ENCODE measurements at places on chromosomes 5 and 9. TPM values are rescaled to one million over a fixed set of nuclear protein-coding genes. Genes with fewer than 3 reads are reported as not detected.

DNA sequence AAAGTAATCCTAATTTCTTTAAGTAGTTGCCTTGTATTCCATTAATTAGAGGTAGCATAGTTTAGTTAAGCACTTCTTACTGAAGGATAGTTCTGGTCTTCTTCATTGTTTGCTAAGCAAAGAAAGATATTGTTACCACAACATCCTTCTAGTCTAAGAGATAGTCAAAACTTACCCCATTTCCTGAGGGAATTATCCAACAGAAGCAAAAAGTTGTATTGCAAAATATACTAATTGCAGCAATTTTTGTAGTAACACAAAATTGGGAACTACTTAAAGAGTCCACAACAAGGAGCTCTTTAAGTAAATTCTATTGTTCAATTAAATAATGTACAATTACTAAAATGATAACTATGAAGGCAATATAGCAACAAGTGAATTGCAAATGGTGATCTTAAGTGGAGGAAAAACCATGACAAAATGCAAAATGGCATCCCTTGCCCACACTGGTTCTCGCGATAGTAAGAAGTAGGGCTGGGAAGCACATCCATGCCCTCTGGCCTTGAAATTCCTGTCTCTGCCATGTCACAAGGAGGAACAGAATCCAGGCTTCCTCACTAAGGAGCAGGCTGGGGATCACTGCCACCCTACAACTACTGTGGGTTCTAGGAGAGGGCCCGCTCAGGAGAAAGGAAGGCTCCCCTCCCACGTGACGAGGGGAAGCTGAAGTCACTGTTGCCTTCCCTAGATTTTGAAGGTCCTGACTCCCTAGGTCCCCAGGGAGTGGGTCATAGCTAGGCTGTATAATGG lies 23.3 kb upstream of the MEGF9 start:
- H3K27me3 ChIP-seq = no peaks in the 10 kb centered on the region
- no peak for DNase-seq
- no peaks in the 10 kb centered on the region for H3K36me3 ChIP-seq
- H3K27ac ChIP-seq = no peak overlapping the region

GRCh38 chr5:104733063-104733669 lies 1170.6 kb upstream of the NUDT12 start:
- DNase-seq = no peak
- no peaks in the 10 kb centered on the region for H3K36me3 ChIP-seq
- no peaks in the 10 kb centered on the region for H3K4me1 ChIP-seq
- no peak overlapping the region for H3K4me3 ChIP-seq
- H3K27ac ChIP-seq = no peak overlapping the region
- H3K27me3 ChIP-seq = no peaks in the 10 kb centered on the region

- H3K4me3 ChIP-seq = no peak overlapping the region
- DNase-seq = no peak
- no peaks in the 10 kb centered on the region for H3K27me3 ChIP-seq
- no peak overlapping the region for H3K27ac ChIP-seq
- H3K4me1 ChIP-seq = no peaks in the 10 kb centered on the region
Measured at GRCh38 chr5:84364043-84364442, 20.6 kb downstream of the EDIL3 start.

- H3K4me3 ChIP-seq = peak overlapping the region; percentile 1
- H3K27ac ChIP-seq = peak overlapping the region; percentile 87
- no peaks in the 10 kb centered on the region for H3K27me3 ChIP-seq
- H3K36me3 ChIP-seq = no peaks in the 10 kb centered on the region
- no peak for DNase-seq
- peaks cover 63% of the 10 kb centered on the region for H3K4me1 ChIP-seq
Measured at GRCh38 chr5:35898952-35899660, 39.3 kb downstream of the CAPSL start.

GRCh38 chr9:107931071-107931715 lies 441.6 kb upstream of the KLF4 start:
- H3K27ac ChIP-seq = no peak overlapping the region
- H3K36me3 ChIP-seq = no peaks in the 10 kb centered on the region
- no peak for DNase-seq
- no peaks in the 10 kb centered on the region for H3K4me1 ChIP-seq
- H3K27me3 ChIP-seq = no peaks in the 10 kb centered on the region

The ENHO gene
- total RNA-seq = 0.47 TPM

The SLC22A4 gene
- total RNA-seq = 0.66 TPM

The LCN2 gene
- 3.4 TPM for total RNA-seq

- DNase-seq = no peak
- H3K4me1 ChIP-seq = peaks cover 9% of the 10 kb centered on the region
- H3K36me3 ChIP-seq = no peaks in the 10 kb centered on the region
- H3K4me3 ChIP-seq = no peak overlapping the region
Measured at GRCh38 chr9:4936277-4936676, 48.8 kb upstream of the JAK2 start.

The TENT4A gene
- total RNA-seq = 8.4 TPM

- H3K4me1 ChIP-seq = no peaks in the 10 kb centered on the region
- H3K4me3 ChIP-seq = no peak overlapping the region
- no peaks in the 10 kb centered on the region for H3K27me3 ChIP-seq
- no peak overlapping the region for H3K27ac ChIP-seq
- no peak for DNase-seq
Measured at GRCh38 chr9:133968966-133969617, 23.0 kb downstream of the VAV2 start.

GRCh38 chr5:163770625-163771024 lies 265.2 kb downstream of the MAT2B start:
- no peaks in the 10 kb centered on the region for H3K36me3 ChIP-seq
- H3K27ac ChIP-seq = no peak overlapping the region
- no peaks in the 10 kb centered on the region for H3K27me3 ChIP-seq
- DNase-seq = no peak

The SLC26A2 gene
- 6.5 TPM for total RNA-seq

DNA sequence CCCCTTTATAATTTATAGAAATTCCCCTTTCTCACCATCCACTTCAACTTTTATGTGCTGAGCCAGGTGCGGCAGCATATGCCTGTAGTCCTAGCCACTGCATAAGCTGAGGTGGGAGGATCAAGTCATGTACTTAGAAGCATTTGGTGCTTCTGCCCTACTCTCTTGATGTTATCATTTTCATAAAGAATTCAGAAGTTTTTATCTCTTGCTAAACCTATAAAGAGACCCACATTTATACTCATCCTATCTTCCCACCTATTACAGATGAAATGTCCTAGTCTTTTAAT lies 18.5 kb downstream of the HMMR start:
- no peaks in the 10 kb centered on the region for H3K4me1 ChIP-seq
- H3K4me3 ChIP-seq = no peak overlapping the region
- H3K27me3 ChIP-seq = no peaks in the 10 kb centered on the region

DNA sequence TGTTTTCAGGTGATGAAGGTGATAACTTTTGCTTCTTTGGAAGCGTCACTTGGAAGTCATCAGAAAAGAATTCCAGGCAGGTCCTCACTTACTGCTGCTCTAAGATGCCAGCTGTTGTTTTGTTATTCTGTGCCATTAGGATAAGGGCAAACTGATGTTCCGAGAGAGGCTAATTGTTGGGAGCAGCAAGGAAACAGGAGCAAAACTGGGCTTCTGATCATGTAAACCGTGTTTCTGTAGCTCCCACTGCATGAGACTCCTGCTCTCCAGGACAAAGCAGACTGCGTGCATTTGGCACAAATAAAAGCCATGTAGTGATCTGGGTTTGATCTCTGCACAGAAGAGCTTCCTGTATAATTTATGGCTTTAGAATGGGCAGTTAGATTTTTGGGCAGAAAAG lies 248.2 kb downstream of the MAN2A1 start:
- H3K27ac ChIP-seq = no peak overlapping the region
- H3K36me3 ChIP-seq = no peaks in the 10 kb centered on the region
- H3K4me3 ChIP-seq = no peak overlapping the region
- peaks cover 32% of the 10 kb centered on the region for H3K4me1 ChIP-seq
- DNase-seq = no peak

The SHROOM1 gene
- total RNA-seq = 0.90 TPM

The PDLIM4 gene
- 10.0 TPM for total RNA-seq

The RBM27 gene
- total RNA-seq = 17.8 TPM

The BARX1 gene
- 0.14 TPM for total RNA-seq

- H3K4me1 ChIP-seq = no peaks in the 10 kb centered on the region
- no peak for DNase-seq
- H3K27me3 ChIP-seq = no peaks in the 10 kb centered on the region
- no peak overlapping the region for H3K4me3 ChIP-seq
- no peak overlapping the region for H3K27ac ChIP-seq
Measured at GRCh38 chr5:33261305-33261704, 179.5 kb upstream of the TARS1 start.

DNA sequence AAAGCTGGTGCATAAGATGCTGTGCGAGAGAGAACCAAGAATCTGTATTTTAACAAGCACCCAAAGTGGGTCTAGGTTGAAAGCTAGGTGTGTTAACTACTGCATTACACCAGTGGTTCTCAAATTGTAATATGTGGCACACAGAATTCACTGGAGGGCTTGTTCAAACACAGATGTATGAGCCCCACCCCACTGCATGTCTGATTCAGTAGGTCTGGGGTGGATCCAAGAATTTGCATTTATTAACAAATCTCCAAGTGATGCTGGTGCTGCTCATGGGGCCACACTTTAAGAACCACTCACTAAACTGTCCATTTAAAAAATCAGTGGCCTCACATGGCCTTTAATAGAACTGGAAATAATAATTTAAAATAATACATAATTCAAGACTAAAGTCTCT lies 40.4 kb downstream of the LPAR1 start:
- no peak for DNase-seq
- H3K27ac ChIP-seq = no peak overlapping the region
- H3K4me1 ChIP-seq = no peaks in the 10 kb centered on the region
- H3K36me3 ChIP-seq = no peaks in the 10 kb centered on the region

The IL4 gene
- total RNA-seq = 4.5 TPM

DNA sequence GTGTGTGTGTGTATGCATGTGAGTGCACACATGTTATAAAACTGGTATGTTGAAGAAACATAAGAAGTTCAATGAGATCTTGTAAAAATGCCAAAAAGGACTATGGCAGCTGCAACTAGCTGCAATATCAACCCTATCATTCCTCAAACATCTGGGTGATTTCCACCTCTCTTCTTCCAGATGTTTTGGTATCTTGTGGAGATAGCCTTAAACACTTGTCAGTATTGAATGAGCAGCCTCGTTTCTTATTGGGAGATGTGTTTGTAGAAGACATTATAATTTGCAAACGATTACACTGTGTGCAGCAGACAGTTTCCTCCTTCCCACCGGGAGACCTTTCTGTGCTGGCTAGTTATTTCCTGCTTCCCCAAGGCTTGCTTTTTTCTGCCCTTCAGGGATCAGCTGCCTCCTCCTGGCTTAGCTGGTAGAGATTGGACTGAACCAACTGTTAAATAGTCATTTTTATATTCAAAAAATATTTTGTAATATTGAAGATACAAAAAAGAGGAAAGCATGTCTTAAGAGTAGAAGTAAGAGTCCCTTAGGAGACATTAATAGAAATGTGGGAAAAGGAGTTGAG lies 168.4 kb upstream of the MPDZ start:
- DNase-seq = no peak
- no peaks in the 10 kb centered on the region for H3K4me1 ChIP-seq
- no peak overlapping the region for H3K27ac ChIP-seq
- H3K4me3 ChIP-seq = no peak overlapping the region

DNA sequence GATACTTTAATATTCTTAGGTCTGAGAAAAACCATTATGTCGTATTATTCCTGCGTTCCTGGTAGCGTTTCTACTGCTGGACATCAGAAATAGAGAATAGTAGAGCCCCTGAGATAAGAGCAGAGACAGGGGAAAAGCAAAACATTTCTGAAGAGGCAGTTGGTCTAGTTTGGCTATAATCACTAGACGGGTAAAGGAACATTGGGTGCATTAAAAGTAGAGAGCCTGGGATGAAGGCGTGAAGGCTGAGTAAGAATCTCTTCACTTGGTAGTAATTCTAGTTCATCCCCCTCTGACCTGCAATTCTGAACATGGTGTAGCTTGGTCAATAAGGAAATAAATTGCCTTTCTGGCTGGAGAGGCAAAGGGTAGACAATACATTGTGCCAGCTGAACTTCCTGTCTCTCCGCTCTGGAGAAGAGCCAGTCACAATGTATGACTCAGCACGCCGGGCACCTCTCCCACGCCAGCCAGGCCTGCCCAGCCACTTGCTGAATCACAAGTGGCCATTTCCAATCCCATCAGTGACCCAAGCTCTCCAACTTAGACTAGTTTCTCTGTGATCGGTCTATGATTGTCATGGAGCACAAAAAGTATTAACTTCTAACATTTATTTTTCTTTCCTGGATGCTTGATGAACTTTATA lies 75.4 kb downstream of the STK32A start:
- no peak overlapping the region for H3K27ac ChIP-seq
- no peak for DNase-seq
- no peaks in the 10 kb centered on the region for H3K36me3 ChIP-seq
- no peak overlapping the region for H3K4me3 ChIP-seq
- no peaks in the 10 kb centered on the region for H3K4me1 ChIP-seq
- no peaks in the 10 kb centered on the region for H3K27me3 ChIP-seq

- H3K27ac ChIP-seq = no peak overlapping the region
- H3K4me3 ChIP-seq = no peak overlapping the region
- no peaks in the 10 kb centered on the region for H3K36me3 ChIP-seq
- H3K4me1 ChIP-seq = no peaks in the 10 kb centered on the region
- no peak for DNase-seq
Measured at GRCh38 chr9:114855488-114855887, 49.6 kb upstream of the TNFSF15 start.

The TMEM174 gene
- total RNA-seq = not detected

The ZNF782 gene
- 5.2 TPM for total RNA-seq

GRCh38 chr9:14926941-14927624 lies 16.9 kb upstream of the FREM1 start:
- H3K4me1 ChIP-seq = no peaks in the 10 kb centered on the region
- H3K27me3 ChIP-seq = no peaks in the 10 kb centered on the region
- H3K36me3 ChIP-seq = no peaks in the 10 kb centered on the region
- DNase-seq = no peak

The ANKRD31 gene
- total RNA-seq = 0.61 TPM
